ENCODE measurements at places on chromosomes 5 and 9.
A peak's percentile ranks its signal among the peaks of the same experiment; 100 is the strongest.

- DNase-seq, result peak; percentile 11
Measured at GRCh38 chr5:127229185-127229889, 61.3 kb upstream of the MEGF10 start.

DNA sequence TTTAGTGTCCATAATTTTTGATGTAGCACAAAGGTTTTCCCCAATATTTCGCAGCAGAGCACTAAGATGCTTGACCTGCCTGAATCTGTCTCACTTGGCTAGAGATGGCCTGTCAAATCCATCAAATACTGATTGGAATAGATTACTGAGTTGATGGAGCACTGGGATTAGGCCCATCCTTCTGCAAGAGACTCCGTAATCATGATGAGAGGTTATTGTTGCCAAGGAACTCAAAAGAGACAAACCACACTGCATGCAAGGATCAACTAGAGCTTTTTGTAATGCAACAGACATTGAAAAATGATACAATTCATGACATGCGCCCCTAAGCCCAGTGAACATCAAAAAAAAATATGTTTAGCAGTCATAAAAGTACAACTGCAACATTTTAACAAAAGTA is 585.3 kb upstream of the GRAMD2B start:
- DNase-seq, result no peak

DNA sequence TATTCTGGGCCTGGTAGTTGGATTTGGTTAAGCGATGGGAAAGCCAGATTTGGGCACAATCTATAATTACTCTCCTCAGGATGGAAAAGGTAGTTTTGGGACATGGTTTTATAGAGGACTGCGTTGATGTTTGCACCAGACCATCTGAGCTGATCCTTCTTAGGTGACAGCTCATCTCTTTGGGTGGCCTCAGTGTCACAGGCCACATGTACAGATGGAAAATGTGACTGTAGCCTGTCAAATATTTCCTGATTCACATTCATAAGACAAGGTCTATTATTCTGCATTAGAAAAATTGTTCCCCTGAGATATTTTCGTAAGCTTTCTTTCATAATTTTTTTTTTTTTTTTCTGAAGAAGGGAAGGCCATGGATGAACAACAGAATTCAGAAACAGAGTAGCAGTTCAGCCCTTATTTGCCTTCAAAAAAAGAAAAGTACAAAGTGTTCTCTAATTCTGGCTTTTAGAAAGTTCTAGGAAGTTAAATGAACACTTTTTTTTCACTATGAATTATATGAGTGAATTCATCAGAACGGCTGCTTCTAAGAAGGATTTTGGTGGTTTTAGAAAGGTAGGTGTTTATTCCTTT is 81.0 kb downstream of the NNT start:
- DNase-seq, result no peak

DNA sequence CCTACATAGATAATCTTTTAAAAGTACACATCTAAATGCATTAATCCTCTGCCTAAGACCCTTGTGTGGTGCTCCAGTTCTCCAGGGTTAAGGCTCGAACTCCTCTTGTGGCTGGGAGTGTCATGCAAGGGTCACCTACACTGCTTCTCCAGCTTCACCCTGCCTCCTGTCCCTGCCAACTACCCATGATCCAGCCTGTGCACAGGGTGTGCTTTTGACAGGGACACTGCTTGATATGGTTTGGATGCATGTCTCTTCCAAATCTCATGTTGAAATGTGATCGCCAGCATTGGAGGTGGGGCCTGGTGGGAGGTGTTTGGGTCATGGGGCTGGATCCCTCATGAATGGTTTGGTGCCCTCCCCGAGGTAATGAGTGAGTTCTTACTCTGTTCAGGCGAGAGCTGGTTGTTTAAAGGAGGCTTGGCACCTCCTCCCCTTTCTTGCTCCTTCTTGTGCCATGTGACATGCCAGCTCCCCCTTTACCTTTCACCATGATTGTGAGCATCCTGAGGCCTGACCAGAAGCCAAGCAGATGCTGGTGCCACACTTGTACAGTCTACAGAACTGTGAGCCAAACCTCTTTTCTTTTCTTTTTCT is 48.5 kb downstream of the SLC22A5 start:
- DNase-seq, result no peak

- DNase-seq, result no peak
Measured at GRCh38 chr5:32410630-32411029, 33.9 kb downstream of the ZFR start.

Data from fibroblast of skin of right quadriceps (primary cell).